Astrocyte of the spinal cord (primary cell): ENCODE measurements at places on chromosomes 3 and 15.

- DNase-seq: peak; percentile 31
These were observed 6.0 kb downstream of the CCR2 start for GRCh38 chr3:46359733-46360493.

- no peak for DNase-seq
These were observed 32.0 kb upstream of the APEH start for GRCh38 chr3:49641921-49642707.

DNA sequence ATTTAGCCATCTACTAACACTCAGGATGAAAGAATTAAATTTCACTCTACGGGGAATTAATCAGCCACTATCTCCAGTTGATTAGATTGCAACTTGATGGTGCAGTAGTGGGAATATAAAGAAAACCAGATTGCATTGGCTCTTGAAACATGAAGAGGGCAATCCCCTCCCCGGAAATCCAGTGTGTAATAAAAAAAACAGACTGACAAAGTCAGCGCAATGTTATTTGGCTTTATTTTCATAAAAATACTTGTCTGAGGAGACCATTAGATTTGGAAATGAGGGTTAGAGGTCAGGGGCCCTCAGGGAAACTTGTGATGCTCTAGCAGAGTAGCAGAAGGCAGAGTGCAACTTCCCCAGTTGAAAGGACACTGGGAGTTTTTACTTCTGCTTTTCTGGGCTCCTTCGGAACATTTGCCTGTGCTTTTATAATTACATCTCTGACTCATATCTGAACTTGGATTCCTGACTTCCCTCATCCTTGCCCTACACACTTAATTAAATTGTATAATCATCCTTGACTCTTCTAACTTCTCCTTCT lies 326.8 kb downstream of the TUSC7 start:
- peak; percentile 61 for DNase-seq

- DNase-seq: no peak
These were observed 47.8 kb downstream of the GPD1L start for GRCh38 chr3:32154205-32154579.

DNA sequence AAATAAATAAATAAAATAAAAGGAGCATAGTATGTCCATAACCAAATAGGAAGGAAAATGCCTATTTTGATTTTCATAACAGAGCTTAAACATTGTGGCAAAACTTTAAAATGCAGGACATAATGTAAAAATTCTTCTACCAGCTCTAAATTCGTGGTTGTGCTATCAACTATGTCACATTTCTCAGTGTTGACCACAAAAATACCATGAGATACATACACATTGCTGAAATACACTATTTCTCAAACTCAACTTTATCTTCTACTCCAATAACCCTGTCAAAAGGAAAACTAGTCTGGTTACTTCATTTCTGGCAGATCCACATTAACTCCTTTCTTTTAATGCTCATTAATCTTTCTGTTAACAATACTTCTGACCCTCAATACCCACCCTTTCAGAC lies 523.2 kb downstream of the FHIT start:
- DNase-seq: no peak

- DNase-seq: no peak
These were observed 34.8 kb downstream of the CCNL1 start for GRCh38 chr3:157125101-157125500.

DNA sequence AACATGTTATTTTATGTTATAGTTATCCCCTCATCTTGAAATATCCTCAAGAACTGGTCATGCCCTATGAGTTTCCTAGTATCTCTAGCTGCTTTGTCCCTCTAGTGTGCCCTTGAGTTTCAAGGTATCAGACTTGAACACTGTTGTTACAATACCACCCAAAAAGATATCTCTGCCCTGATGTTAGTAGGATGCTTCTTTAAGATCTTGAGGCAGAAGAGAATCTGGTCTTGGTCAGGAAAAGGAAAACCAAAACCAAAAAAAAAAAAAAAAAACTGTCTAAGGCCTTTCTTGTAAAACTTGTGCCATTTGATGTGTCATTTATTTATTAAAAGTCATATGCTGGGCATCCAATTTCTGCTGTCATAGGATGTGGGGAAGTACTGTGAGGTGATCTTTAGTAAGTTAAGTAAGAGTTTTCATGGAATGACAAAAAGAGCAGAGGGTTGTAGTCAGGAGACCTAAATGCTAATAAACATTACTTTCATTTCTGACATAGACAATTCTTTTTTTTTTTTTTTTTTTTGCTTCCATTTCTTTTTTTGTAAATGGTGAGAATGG lies 229.7 kb downstream of the NECTIN3 start:
- DNase-seq: no peak

DNA sequence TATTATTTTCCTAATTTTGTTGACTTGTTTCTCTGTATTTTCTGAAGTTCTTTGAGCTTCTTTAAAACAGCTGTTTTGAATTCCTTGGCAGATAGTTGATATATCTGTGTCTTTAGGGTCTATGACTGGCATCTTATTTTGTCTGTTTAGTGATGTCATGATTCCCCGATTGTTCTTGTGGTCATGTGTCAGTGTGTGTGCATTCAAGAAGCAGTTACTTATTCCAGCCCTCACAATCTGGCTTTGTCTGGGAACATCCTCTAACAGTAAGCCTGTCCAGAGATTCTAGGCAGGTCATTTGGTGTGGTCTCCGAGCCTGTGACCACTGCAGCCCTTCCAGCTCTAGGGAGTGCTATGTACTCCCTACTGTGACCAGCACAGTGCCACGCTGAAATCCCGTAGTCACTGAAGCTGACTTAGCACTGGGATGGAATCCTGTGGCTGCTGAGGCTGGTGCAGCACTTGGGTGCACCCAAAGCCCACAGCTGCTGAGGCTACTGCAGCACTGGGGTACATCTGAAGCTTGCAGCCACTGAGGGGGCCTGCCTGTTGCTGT lies 6.7 kb downstream of the LNP1 start:
- DNase-seq: no peak

GRCh38 chr3:111738790-111739189 lies 120.3 kb upstream of the PHLDB2 start:
- no peak for DNase-seq

DNA sequence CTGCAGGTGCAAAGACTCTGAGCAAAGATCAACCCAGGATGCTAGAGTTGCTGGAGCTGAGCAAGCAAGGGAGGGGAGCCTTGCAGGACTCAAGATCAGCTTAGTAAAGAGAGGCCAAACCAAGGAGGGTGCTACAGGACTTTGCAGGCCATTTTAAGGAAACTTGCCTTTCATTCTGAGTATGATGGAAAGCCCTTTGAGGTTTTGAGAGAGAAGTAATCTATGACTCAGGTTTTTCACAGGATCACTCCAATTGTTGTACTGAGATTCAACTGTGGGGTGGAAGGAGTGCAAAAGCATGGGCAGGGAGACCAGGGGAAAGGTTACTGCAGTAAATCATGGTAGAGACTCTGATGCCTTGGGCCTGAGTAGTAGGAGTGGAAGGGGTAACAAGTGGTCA lies 260.4 kb upstream of the GPR149 start:
- DNase-seq: no peak

DNA sequence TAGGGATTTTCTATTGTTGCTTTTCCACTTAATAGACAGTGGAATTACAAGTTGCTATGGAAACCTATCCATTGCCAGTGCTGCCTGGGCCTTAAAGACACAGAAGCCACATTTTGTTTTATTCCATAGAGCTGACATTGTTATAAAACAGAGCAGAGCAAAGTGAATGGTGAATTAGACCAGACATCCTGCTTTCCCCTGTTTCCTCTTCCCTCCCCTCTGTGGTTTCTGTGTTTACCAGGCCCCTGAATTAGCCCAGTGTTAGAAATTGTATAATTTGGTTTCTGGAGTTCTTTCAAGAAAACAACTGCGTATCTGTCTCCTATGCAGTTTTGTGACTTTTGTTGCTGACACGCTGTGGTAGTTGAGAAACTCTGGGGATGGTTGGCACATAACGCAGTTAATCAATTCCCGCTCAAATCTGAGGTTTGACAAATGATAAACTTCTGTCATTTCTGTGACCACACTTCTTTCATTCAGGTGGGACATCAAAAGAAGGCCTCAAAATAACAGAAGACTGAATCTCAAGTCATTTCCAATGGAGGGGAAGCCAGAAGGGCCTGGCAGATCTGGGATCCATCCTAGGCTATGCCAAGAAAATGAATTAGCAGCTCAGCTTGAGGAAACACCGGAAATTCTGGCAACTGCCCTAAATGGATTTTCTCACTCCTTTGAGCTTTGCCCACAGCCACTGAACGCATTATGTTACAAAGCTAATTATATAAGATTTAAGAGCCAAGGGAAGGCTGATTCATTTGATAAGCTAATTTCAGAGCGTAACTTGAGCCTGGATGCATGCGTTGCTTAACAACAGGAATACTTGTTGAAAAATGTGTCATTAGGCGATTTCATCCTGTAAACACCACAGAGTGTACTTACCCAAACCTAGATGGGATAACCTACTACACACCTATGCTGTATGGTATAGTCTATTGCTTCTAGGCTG lies 46.9 kb downstream of the NR1D2 start:
- DNase-seq: peak; percentile 59

DNA sequence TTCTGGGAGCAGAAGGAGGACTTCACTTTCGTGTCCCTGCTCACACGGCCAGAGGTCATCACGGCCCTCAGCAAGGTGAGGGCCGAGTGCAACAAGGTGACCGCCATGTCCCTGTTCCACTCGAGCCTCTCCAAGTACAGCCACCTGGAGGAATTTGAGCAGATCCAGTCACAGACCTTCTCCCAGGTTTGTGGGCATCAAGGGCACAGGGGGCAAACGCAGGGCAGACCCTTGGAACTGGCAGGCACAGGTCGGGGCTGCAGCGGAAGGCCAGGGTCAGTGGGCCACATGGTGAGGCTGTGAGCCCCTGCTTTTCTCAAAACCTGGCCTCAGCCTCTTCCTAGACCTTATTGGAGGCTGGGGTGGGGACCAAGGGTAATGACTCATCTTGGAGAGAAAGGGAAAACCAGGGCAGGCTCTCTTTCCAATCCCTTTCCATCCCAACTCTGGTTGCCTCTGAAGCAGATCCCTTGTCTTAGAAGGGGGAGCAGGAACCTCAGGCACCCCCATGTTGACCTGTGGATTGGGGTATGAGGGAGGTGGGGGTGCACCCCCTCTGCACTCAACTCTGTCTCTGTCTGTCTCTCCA lies 29.5 kb downstream of the DNAH1 start:
- no peak for DNase-seq

DNA sequence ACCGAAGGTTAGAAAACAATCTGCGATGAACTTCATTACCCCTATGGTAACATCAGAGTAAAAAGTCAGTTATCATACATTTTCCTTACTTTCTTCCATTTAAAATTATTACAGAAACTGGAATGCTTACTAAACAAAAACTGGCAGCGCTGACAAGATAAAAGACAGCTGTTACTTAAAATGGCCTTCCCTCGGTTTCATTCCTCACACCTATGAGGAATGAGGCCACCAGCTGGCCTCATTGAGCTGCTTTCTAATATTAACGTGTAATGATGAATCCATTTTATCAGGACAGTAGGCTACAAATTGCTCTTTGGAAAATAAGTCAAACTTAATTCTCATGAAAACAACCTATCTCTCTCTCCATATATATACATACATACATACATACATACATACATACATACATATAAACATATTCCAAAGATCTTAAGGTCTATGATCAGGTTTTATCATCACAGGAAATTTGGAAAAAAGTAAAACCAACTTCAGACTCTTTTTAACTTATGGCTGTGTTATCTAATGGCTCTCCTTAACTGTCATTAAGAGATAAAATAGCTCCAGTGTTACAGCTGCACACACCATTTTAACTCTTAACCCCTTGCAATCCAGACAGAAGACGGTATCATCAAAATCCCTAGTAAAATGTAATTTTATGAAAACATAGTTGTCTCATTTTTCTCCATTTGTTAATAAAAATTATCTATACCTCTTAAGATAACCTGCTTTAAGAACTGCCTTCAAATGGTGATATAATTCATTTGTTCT lies 5.2 kb downstream of the CCNL1 start:
- DNase-seq: no peak

DNA sequence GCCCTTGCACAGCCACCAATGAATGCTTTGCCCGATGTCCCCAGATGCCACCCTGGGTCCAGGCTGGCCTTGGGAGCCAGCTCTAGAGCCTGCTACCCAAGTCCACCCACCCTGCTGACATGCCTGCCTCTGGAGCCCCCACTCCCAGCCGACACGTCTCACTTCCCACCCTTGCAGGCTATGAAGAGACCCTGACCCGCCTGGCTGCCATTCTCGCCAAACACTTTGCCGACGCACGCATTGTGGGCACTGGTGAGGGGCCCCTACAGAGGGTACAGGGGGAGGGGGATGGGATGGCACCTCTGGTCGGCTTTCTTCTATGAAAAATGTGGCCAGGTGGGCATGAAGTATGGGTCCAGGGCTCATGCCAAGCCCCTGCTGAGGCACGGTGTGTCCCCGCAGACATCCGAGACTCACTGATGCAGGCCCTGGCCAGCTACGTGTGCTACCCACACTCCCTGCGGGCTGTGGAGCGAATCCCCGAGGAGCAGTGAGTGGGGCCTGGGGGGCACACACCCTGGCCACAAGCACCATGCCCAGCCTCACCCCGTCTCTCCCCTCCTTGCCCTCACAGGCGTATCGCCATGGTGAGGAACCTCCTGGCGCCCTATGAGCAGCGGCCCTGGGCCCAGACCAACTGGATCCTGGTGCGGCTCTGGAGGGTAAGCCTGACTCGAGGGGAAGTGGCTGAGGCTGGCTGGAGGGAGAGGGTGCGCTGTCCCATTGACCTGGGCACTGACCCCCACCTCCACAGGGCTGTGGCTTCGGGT lies 6.0 kb downstream of the AMIGO3 start:
- no peak for DNase-seq

DNA sequence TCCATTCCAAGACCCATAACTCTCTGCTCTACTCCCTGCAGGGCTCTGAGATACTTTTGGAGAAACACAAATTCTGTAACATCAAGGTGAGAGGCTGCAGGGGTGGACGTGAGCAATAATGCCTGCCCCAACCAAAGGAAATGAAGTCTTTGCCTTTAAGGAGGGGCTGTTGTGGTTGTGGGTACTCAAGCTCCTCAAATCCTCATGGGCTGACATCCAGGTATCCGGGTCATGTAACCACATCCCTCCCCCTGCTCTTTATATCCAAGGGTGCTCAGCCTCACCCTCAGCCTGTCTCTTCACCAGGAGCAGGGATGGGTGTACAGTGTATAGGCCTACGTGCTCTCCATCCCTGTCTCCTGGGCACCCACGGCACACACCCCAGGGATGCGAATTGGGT lies 32.3 kb downstream of the NOX5 start:
- DNase-seq: no peak

GRCh38 chr3:188026191-188026968 lies 127.6 kb upstream of the LPP start:
- no peak for DNase-seq

- no peak for DNase-seq
These were observed 12.0 kb downstream of the CD86 start for GRCh38 chr3:122067214-122067550.

DNA sequence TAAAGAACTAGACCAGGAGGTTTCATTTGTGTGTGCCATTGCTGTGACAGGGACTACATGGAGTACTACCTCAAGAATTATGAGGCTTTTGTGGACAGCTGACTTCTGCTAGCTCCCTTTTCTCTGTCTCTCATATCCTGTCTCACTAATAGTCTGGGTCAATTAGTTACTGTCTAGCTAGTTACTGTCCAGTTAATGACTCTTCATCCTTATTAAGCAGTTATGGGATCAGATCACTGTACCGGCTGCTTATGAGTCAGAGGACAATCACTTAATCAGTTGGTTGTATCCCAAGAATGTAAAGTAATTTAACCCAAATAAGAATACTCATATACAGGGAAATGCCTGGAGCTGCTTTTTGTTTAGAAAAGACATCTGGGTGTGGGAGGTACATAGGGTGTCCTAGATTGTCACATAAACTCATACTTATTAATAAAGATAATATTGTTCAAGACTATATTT lies 158.0 kb downstream of the CDIN1 start:
- peak; percentile 31 for DNase-seq
